Spinal cord (tissue), 10 donors: ENCODE measurements at places on chromosomes 11 and 22.

DNA sequence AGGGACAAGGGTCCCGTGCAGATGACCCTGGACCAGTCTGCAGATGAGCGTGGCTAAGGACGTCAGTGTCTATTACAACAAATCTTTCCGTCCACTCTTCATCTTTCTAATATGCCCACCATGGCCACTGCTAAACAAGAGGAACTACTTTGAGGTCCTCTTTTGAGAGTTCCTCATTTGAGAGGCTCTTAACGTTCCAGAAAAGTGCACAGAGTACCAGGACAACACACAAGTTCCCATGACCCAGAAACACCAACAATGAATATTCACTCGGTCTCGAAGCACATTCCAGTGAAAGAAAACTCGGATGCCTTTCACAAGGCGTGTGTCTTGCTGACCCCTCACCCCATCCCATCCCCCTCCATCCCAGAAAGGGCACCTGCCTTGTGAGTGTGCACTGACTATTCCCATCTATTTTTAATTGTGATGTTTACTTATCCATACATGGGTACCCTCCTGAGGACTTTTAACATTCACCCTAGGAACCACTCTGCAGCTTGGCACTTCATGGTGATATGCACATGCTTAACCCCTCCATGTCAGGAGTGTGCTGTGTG lies 157.0 kb downstream of the SHANK2 start:
- peaks cover 9% of the 10 kb centered on the region for H3K36me3 ChIP-seq
- no peak overlapping the region for H3K4me3 ChIP-seq
- no peaks in the 10 kb centered on the region for H3K4me1 ChIP-seq
- no peaks in the 10 kb centered on the region for H3K27me3 ChIP-seq
- DNase-seq: no peak

DNA sequence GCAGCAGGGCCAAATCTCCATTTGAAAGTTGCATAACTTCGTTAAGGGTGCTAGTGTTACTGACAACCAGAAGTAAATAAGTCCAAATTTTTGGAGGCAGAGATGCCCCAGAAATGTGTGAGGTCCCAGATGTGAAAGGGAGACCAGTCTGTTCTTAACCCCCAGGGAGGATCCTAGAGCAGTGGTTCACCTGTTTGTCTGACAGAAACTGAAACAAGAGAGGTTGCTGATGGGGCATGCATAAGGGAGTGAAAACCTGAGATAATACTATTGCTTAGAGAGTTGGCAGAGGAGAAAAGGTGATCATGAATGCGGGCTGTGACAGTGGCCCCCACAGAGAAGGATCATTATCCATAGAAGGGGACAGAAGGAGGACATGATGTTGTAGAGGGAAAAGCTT lies 3.8 kb downstream of the CBLIF start:
- no peaks in the 10 kb centered on the region for H3K36me3 ChIP-seq
- no peak overlapping the region for H3K4me3 ChIP-seq
- no peak overlapping the region for H3K27ac ChIP-seq
- H3K27me3 ChIP-seq: no peaks in the 10 kb centered on the region

- peak overlapping the region; percentile 57 for H3K27ac ChIP-seq
- H3K4me3 ChIP-seq: no peak overlapping the region
- H3K4me1 ChIP-seq: peaks cover 51% of the 10 kb centered on the region
- no peak for DNase-seq
Observed at GRCh38 chr22:44795701-44796630, 43.6 kb downstream of the ARHGAP8 start.

DNA sequence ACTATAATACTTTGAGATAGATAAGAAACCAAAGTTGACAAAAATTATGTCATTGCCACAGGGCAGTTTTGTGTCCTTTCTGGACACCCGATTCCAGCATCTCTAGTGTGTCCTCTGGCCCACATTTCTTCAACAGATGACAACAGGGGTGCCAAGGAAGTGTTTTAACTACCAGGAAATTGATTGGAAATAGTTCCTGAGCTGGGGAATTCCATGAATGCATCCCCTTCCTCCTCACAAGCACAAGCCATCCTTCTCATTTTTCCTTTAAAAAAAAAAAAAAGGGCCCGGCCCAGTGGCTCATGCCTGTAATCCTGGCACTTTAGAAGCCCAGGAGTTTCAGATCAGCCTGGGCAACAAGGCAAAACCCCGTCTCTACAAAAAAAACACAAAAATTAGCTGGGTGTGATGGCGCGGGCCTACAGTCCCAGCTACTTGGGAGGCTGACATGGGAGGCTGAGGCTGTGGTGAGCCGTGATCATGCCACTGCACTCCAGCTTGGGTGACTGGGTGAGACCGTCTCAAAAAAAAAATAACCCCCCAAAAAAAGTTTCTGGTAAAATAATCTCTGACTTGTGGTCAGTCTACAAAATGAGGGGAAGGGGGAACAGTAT lies 797 bp upstream of the B3GAT3 start:
- H3K36me3 ChIP-seq: peaks cover 52% of the 10 kb centered on the region
- DNase-seq: no peak
- peak overlapping the region; percentile 90 for H3K27ac ChIP-seq
- H3K27me3 ChIP-seq: no peaks in the 10 kb centered on the region

DNA sequence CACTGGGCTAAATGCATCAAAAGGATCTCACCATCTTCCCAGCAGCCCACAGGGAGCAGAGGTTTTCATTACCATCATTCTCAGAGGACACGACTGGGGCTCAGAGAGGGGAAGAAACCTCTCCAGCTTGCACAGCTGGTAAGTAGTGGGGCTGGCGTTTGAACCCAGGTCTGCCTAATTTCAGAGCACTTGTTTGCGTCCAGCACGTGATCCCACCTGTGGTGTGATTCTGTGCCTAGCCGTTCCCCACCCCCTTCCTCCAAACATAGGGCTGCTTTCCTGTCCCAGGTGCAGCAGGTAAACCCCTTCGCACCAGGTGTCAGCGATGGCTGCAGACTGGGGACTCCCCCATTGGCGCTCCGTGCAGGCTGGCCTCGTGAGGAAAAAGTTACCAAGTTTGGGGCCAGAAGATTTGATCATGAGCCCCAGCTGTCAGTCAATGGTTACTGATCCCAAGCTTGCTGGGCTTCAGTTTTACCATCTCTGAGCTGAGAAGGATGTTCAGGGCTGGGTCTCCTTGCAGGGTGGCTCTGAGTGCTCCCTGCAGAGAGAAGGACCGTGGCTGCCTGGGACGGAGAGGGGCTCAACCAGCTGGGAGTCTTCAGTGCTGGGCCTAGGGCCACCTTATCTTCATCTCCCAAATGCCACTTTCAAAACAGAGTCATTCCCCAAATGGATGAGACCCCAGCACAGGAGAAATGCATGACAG lies 445.6 kb downstream of the TBC1D22A start:
- H3K27me3 ChIP-seq: no peaks in the 10 kb centered on the region
- DNase-seq: no peak
- H3K36me3 ChIP-seq: no peaks in the 10 kb centered on the region
- H3K4me1 ChIP-seq: peaks cover 8% of the 10 kb centered on the region

GRCh38 chr11:62143727-62144126 lies 19.9 kb downstream of the INCENP start:
- no peak overlapping the region for H3K4me3 ChIP-seq
- H3K4me1 ChIP-seq: peaks cover 42% of the 10 kb centered on the region
- peaks cover 82% of the 10 kb centered on the region for H3K36me3 ChIP-seq
- H3K27me3 ChIP-seq: no peaks in the 10 kb centered on the region
- DNase-seq: no peak

DNA sequence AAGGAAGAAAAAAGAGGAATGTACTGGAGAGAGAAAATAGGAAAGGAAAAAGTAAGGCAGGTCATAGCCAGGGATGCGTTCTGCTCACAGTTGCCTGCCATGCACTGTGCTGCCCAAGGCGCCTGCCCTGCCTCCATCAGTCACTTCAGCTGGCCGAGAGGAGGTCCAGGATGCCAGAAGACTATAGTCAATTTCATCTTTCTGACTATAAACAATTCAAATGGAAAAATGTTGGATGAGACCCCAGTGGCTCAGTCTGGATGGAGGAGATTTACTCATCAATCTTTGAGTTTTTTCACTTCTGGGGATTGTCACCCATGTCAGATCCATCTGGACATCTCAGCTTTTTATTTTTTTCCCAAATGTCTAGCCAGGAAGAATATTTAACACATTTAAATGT lies 36.7 kb upstream of the CLMP start:
- H3K4me1 ChIP-seq: no peaks in the 10 kb centered on the region
- H3K4me3 ChIP-seq: no peak overlapping the region
- H3K27me3 ChIP-seq: no peaks in the 10 kb centered on the region
- no peak overlapping the region for H3K27ac ChIP-seq

- no peak overlapping the region for H3K27ac ChIP-seq
- peaks cover 8% of the 10 kb centered on the region for H3K27me3 ChIP-seq
- no peak for DNase-seq
- peaks cover 7% of the 10 kb centered on the region for H3K4me1 ChIP-seq
Observed at GRCh38 chr11:2122222-2122906, 16.8 kb downstream of the IGF2 start.

DNA sequence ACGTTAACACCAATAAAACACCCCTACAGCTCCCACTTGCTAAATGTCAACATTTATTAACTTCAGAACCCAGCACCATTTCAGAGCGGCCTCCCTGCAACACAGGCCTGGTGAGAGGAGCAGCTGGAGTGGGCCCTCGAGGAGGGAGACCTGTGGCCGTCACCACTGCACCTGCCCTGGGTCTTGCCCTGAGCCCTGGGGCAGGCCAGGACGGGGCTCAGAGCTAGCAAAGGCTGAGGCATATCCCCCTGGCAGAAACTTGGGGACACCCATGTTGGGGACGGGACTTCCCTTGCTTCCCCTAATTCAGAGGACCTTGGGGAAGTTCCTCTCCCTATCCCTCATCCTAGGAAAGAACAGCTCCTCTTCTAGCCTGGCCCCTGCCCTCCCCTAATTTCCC lies 137.3 kb upstream of the THY1 start:
- no peak overlapping the region for H3K27ac ChIP-seq
- no peak for DNase-seq
- H3K4me3 ChIP-seq: no peak overlapping the region
- no peaks in the 10 kb centered on the region for H3K27me3 ChIP-seq
- no peaks in the 10 kb centered on the region for H3K36me3 ChIP-seq

DNA sequence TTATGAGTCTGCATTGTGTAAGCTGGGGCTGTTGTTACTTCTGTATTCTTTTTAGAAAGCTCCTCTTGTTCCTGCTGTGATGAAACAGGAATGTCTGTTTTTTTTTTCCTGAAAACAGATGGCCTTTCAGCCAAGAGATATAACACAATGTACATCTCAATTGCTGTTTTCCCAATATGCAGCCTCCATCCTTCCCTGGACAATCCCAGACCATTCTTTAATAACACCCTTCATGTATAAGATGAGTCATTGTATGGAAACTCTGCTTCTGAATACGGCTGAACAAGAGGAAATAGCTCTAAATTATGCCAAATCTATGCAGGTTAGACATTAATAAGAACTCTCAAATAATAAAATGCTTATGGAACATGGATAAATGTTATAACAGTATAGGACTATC lies 60.2 kb upstream of the LRRC4C start:
- H3K27ac ChIP-seq: no peak overlapping the region
- no peak for DNase-seq
- H3K4me1 ChIP-seq: no peaks in the 10 kb centered on the region

DNA sequence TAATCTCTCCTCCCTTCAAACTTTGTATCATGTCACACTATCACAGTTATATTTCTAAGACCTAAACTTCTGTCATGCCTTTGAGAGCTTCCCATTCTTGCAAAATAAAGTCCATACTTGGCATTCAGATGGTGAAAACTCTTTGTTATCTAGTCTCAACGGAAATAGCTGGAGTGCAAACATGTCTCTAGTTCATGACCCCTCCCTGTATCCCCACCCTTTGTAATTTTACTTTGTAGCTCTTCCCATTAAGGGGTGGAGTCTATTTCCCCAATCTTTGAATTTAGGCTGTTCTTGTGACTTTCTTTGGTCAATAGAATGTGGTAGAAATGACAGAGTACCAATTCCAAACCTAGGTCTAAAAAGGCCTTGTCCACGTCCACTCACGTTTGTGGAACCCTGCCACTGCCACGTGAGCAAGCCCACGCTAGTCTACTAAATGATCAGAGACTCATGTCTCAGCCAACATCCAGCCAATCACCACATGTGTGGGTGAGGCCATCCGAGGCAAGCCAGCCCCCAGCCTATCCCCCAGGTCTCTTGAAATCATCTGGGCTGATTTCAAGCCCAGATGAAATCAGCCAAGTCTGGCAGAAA lies 23.4 kb downstream of the SLN start:
- H3K27me3 ChIP-seq: no peaks in the 10 kb centered on the region
- no peaks in the 10 kb centered on the region for H3K36me3 ChIP-seq
- no peak for DNase-seq
- no peaks in the 10 kb centered on the region for H3K4me1 ChIP-seq
- no peak overlapping the region for H3K27ac ChIP-seq
- no peak overlapping the region for H3K4me3 ChIP-seq

GRCh38 chr11:127071606-127072005 lies 71.0 kb upstream of the KIRREL3 start:
- H3K4me1 ChIP-seq: no peaks in the 10 kb centered on the region
- H3K4me3 ChIP-seq: no peak overlapping the region
- no peaks in the 10 kb centered on the region for H3K27me3 ChIP-seq
- H3K27ac ChIP-seq: no peak overlapping the region
- DNase-seq: no peak

- H3K27me3 ChIP-seq: no peaks in the 10 kb centered on the region
- DNase-seq: peak; percentile 50
- no peak overlapping the region for H3K27ac ChIP-seq
- no peak overlapping the region for H3K4me3 ChIP-seq
- H3K36me3 ChIP-seq: no peaks in the 10 kb centered on the region
Observed at GRCh38 chr11:105673089-105673488, 63.2 kb downstream of the GRIA4 start.

GRCh38 chr22:28629420-28630176 lies 50.0 kb downstream of the TTC28 start:
- DNase-seq: no peak
- no peak overlapping the region for H3K4me3 ChIP-seq
- H3K27me3 ChIP-seq: no peaks in the 10 kb centered on the region
- H3K4me1 ChIP-seq: no peaks in the 10 kb centered on the region
- H3K27ac ChIP-seq: no peak overlapping the region
- H3K36me3 ChIP-seq: no peaks in the 10 kb centered on the region

GRCh38 chr22:42617155-42617983 lies 2.7 kb upstream of the POLDIP3 start:
- H3K4me1 ChIP-seq: peaks cover 40% of the 10 kb centered on the region
- DNase-seq: no peak
- no peaks in the 10 kb centered on the region for H3K27me3 ChIP-seq
- H3K27ac ChIP-seq: no peak overlapping the region

DNA sequence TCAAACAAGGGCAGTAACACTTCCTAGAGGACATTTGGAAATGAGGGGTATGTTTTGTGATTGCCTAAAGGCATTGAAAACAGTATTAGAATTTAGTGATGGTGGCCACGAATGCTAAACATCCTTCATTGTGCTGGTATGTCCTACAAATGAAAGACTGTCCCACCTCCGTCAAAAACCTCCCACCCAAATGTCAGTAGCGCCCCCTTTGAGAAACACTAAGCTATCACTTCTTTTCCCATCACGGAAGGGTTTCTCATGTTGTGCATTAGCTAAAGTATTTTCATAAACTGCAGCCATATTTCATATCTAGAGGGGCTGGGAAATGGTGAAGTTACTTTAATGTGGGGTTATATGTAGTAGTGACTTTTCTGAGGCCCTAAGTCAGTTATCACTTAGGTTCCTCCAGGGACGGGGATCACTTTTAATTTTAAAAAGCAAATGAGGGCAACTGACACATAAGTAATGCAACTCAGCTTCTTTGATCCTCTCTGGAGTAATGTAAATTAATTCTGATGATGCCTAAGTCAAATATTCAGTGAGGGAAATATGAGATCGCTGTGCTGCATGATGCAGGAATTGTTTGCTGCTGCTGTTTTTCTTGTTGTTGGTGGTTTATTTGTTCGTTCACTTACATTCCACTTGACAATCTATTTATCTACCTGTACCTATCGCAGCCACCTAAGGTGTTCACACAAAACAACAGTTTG lies 1403.4 kb upstream of the TENM4 start:
- H3K36me3 ChIP-seq: no peaks in the 10 kb centered on the region
- no peaks in the 10 kb centered on the region for H3K27me3 ChIP-seq
- DNase-seq: no peak
- H3K27ac ChIP-seq: no peak overlapping the region
